ENCODE measurements at places on chromosomes 3 and 15.

DNA sequence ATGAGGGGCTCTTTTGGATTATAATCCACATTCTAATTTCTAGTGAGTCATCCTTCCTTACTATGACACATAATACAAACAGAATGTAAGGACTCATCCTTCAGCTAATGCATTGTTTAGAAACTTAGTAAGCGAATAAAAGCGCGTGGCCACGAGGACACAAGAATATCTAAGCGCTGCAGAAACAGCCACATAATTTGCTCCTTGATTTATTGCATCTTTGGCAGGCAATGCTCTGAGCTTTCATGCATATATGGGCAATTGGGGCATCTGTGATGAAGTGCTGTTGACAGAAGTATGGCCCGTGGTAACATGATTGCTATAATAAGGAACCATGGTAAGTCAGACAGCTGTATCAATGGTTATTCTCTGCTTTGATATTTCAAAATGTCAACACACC lies 191.3 kb upstream of the ZNF385D start:
- no peaks in the 10 kb centered on the region for H3K4me1 ChIP-seq
- no peaks in the 10 kb centered on the region for H3K36me3 ChIP-seq
- H3K27ac ChIP-seq, result peak overlapping the region; percentile 36

DNA sequence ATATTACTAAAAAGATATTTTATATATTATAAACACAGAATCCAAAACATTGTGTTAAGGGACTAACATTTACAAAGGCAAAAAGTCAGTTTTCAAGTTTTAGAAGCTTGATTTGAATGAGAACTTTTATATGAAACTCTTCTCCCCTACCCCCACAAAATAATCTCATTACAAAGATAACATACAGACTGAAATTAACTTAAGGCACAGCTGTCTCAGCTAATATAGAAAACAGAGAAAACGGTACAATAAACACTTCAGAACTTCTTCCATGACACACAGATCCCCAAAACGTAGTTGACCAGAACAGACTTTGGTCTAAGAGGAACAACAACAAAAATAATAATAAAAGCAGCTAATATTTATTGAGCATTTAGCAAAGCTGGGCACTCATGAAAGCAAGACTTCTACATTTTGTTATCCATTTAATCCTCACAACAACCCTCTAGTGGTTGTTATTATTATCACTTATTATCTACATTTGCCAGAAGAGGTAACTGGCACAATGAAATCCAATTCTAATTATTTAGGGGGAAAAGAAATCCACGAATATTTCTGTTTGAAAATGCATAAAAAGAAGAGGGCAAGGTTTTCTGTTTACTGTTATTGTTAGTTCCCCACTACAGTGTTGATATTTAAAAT lies 68.1 kb downstream of the PFN2 start:
- no peak for DNase-seq
- no peaks in the 10 kb centered on the region for H3K27me3 ChIP-seq

DNA sequence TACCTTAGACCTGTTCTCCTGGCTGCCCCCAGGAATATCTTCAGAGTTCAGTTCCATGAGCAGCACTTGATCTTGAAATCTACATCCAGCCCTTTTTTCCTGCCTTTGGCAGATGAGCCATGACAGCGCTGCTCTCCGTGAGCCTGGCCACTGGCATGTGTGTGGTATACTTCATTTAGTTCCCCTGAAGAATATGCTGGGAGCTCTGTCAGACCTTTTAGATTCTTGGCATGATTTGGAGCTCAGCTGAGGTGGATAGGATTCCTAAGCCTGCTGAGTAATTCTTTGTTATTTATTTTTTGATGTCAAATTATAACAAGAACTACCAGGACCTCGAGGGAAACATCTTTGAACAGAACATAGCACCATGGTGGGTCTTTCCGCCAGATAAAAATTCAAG lies 121.7 kb downstream of the EDEM1 start:
- H3K27me3 ChIP-seq, result no peaks in the 10 kb centered on the region
- peak; percentile 66 for DNase-seq
- H3K4me1 ChIP-seq, result no peaks in the 10 kb centered on the region
- no peak overlapping the region for H3K27ac ChIP-seq
- no peaks in the 10 kb centered on the region for H3K36me3 ChIP-seq

DNA sequence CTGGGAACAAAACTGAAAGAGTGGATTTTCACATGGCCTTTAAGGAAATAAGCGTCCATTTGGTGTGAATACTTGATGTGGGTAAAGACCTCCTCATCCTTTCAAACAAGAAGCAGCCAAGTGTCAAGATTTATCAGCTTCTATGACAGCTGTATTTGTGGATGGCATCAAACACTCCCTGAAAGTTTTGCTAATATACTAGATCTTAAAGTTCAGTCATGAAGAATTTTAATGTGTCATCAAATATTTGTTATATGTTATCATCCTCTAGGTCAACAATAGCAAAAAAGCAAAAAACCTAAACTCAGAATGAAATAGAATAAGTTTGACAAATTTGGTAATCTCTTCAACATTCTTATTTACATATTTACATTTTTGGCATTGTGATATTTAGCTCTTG lies 29.1 kb upstream of the LYSMD4 start:
- H3K4me3 ChIP-seq, result no peak overlapping the region
- no peak overlapping the region for H3K27ac ChIP-seq
- no peaks in the 10 kb centered on the region for H3K4me1 ChIP-seq
- H3K27me3 ChIP-seq, result no peaks in the 10 kb centered on the region

DNA sequence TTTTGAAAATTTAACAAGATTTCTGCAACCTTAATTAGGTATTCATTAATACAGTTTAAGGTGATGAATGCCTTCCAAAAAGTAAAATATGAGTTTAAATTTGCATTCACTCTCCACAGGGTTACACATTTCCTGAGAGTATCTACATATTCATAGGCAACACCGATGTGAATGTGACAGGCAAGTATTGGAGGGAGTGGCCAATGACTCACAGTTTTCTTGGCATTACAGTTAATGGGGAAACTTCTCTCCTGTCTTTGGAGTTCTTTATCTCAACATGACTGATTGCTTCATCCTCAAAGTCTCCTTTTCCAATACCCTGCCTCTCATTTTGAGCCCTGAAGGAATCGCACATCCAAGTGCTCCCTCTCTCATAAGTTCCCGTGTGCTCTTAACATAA lies 181.9 kb upstream of the CHL1 start:
- no peaks in the 10 kb centered on the region for H3K4me1 ChIP-seq
- H3K4me3 ChIP-seq, result no peak overlapping the region
- DNase-seq, result no peak
- H3K36me3 ChIP-seq, result no peaks in the 10 kb centered on the region
- no peaks in the 10 kb centered on the region for H3K27me3 ChIP-seq

GRCh38 chr3:194272221-194272620 lies 78.9 kb downstream of the CPN2 start:
- no peak overlapping the region for H3K27ac ChIP-seq
- peaks cover 31% of the 10 kb centered on the region for H3K4me1 ChIP-seq
- H3K27me3 ChIP-seq, result no peaks in the 10 kb centered on the region
- no peak for DNase-seq
- H3K36me3 ChIP-seq, result no peaks in the 10 kb centered on the region

GRCh38 chr15:69576035-69576526 lies 123.5 kb downstream of the RPLP1 start:
- H3K27ac ChIP-seq, result no peak overlapping the region
- no peaks in the 10 kb centered on the region for H3K36me3 ChIP-seq
- H3K4me3 ChIP-seq, result no peak overlapping the region
- peaks cover 17% of the 10 kb centered on the region for H3K27me3 ChIP-seq
- DNase-seq, result no peak

- peak; percentile 16 for DNase-seq
- no peaks in the 10 kb centered on the region for H3K4me1 ChIP-seq
- H3K36me3 ChIP-seq, result no peaks in the 10 kb centered on the region
- H3K27me3 ChIP-seq, result no peaks in the 10 kb centered on the region
Measured at GRCh38 chr15:29638781-29639180, 183.5 kb downstream of the TJP1 start.

- H3K4me1 ChIP-seq, result peaks cover 21% of the 10 kb centered on the region
- DNase-seq, result peak; percentile 75
- H3K36me3 ChIP-seq, result no peaks in the 10 kb centered on the region
Measured at GRCh38 chr15:66294157-66294931, 976 bp downstream of the DIS3L start.

DNA sequence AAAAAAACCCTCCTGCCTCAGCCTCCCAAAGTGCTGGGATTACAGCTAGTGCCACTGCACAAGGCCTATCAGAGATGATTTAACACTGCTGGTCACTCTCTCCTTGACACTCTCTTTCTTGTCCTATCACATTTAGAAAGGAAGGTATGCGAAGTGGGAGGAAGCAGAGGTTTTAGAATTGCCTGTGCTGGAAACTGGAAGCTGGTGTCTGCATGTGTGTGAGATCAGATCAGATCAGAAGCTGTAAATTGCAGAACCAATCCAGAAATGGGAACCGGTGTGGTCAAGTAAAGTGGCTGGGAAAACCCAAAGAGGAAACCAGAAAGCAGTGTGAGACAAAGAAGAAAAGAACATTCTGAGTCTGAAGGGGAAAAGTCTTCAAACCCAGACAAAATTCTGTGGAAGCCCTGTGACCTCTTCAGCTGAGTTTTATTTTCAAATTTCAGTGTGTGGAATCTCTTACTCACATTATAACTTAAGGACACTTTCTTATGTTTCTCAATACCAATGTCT lies 2.8 kb downstream of the EFHB start:
- no peaks in the 10 kb centered on the region for H3K36me3 ChIP-seq
- no peak overlapping the region for H3K27ac ChIP-seq
- H3K27me3 ChIP-seq, result no peaks in the 10 kb centered on the region
- DNase-seq, result no peak
- no peak overlapping the region for H3K4me3 ChIP-seq
- no peaks in the 10 kb centered on the region for H3K4me1 ChIP-seq

DNA sequence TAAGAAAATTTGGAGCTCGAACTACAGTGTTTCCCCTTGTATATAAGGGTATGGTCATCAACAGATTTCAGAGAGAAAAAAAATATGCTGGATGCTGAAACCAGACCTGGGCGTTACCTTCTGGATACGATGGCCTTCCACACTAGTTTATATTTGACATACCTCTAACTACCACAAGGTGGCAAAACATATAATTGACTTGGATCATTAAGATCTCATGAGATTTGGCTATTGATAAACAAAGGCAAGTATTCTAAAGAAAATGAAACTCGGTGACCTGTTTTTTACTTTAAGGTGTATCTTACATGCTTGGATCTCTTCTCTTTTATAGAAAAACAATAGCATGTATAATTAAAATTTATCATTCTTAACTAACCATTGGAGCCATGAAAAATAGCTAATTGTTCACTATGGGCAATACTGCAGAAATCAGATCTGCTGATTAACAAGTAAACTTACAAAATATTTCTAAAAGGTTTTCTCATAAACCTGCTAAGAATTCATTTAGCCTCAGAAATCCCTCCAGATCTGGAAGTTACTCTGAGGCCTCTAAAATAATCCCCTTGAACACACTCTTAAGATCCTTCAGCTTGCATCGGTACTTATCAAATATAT lies 300.6 kb upstream of the KCNH8 start:
- no peaks in the 10 kb centered on the region for H3K27me3 ChIP-seq
- no peak overlapping the region for H3K4me3 ChIP-seq
- no peak overlapping the region for H3K27ac ChIP-seq
- no peak for DNase-seq

GRCh38 chr3:160698599-160699195 lies 21.7 kb downstream of the ARL14 start:
- no peak for DNase-seq
- H3K4me1 ChIP-seq, result peaks cover 24% of the 10 kb centered on the region
- peak overlapping the region; percentile 42 for H3K27ac ChIP-seq
- H3K36me3 ChIP-seq, result no peaks in the 10 kb centered on the region
- H3K4me3 ChIP-seq, result no peak overlapping the region

DNA sequence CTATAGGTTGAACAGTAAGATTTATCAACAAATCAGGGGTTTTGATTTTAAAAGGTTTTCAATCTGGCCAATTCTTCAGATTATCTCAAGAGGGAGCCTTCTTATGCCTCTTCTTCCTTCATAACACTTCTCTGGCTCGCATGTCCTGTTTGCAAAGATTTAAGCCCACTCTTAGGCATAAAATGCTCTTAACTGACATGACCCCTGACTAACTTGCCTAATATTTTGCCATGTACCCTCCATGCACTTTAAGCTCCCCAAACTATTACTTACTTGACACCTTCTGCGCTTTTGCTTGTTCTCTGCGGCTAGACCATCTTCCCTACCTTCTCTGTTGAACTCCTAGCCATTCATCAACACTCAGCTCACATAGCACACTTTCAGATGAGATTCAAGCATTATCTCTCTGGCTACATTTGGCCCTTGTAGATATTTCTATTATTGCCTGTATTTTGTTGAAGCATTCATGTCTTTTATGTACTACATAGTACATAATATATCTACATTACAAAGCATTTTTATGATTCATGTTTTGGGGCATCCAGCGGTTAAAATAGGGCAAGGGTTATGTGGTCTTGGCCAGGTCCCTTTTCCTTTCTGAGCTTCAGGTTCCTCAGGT lies 1.0 kb upstream of the ARIH1 start:
- peak overlapping the region; percentile 100 for H3K27ac ChIP-seq
- peaks cover 9% of the 10 kb centered on the region for H3K4me1 ChIP-seq
- H3K4me3 ChIP-seq, result peak overlapping the region; percentile 90
- H3K27me3 ChIP-seq, result no peaks in the 10 kb centered on the region
- H3K36me3 ChIP-seq, result no peaks in the 10 kb centered on the region

DNA sequence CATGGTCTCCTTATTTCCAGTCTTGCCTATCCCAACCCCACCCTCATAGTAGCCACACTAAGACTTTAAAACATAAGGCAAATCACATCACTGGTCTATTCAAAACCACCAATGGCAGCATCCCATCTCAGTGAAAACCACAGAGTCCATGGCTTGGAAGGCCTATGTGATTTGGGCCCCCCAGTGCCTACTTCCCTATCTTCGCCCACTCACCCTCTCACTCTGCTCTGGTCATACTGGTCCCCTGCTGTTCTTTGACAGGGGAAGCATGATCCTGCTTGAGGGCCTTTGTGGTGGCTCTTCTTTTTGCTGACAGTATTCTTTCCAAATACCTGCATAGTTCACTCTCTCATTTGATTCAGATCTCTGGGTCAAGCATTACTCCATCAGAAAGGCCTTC lies 3.3 kb downstream of the GTF2A2 start:
- peaks cover 9% of the 10 kb centered on the region for H3K4me1 ChIP-seq
- no peak overlapping the region for H3K27ac ChIP-seq
- H3K4me3 ChIP-seq, result no peak overlapping the region
- H3K27me3 ChIP-seq, result no peaks in the 10 kb centered on the region
- DNase-seq, result no peak

GRCh38 chr3:168049367-168049974 lies 46.3 kb downstream of the GOLIM4 start:
- H3K4me1 ChIP-seq, result peaks cover 21% of the 10 kb centered on the region
- H3K27ac ChIP-seq, result peak overlapping the region; percentile 44
- H3K27me3 ChIP-seq, result no peaks in the 10 kb centered on the region

- H3K27ac ChIP-seq, result no peak overlapping the region
- no peaks in the 10 kb centered on the region for H3K27me3 ChIP-seq
- H3K36me3 ChIP-seq, result no peaks in the 10 kb centered on the region
- peaks cover 38% of the 10 kb centered on the region for H3K4me1 ChIP-seq
Measured at GRCh38 chr15:76196269-76197231, 114.7 kb downstream of the ETFA start.
